ENCODE measurements at places on chromosomes 13 and 19.

GRCh38 chr13:40149611-40150274 lies 494.3 kb downstream of the COG6 start:
- DNase-seq, result no peak

DNA sequence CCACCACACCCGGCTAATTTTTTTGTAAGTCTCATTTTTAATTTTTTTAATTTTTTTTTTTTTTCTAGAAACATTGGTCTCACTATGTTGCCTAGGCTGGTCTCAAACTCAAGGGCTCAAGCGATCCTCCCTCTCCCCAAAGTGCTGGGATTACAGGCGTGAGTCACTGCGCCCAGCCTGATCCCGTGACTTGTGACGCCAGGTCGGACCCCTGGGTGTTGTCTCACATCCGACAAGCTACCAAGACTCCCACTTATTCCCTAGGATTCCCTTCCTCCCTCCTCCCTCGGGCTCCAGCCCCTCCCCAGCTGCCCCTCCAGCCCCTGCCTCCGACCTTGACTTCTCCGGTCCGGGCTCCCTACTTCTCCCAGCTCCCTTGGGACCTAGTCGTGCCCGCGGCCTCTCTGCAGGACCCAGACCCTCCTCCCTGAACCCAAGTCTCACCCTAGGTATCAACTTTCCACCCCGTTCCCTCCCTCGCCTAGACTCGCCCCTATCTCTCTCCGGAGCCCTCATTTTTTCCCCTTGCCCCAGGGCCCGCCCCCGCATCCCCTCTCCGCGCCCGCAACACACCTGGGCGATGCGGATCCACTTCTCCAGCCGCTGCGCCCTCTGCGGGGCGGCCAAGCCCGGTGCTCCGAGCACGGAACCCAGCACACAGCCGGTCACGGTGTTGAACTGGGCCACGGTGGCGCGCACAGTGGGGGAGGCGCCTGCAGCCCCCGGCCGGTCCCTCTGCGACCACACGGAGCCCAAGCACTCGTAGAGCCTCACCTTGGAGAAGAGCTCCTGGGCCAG lies 13.1 kb downstream of the RGL3 start:
- DNase-seq, result peak; percentile 47

DNA sequence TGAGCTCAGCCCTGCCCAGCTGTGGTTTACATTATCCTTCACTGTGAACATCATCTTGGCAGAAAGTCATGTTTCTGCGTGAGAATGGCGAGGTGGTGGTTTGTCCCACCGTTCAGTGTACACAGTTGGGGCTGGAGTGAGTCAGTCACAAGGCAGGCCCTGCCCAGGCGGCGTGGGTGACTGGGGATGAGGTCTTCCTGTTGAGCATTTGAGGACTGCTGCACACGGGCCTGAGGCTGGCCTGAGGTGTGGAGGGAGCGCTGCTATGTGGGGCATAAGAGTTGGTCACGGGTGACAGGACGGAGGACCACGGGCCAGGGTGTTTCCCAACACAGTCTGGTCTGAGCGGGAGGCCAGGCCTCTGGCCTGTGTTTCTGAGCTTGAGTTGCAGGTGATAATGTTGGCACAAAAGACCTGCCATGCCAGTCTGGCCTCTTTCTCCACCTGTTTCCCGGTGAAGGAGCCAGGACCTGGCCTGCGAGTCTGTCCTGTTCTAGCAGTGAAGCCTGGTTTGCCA lies 13.4 kb upstream of the C19orf33 start:
- DNase-seq, result no peak

DNA sequence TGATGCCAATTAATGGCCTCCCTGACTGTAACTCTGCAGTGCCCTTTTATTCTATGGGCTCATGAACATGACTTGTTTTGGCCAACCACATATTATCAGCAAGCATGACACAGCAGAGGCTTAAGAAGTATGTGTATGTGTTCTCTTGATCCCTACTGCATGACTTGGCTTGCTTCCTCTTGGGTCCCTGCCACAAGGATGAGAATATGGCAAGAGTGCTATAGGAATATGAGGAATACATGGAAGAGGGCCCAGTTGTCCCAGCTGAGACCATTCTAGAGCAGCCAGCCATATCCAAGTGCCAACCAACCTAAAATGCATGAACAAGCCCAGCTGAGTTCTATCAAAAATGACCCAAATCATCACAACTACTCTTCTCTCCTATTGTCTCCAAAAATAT lies 576.7 kb upstream of the PCDH9 start:
- no peak for DNase-seq

GRCh38 chr13:18951412-18951811 lies 230.2 kb downstream of the TUBA3C start:
- no peak for DNase-seq

DNA sequence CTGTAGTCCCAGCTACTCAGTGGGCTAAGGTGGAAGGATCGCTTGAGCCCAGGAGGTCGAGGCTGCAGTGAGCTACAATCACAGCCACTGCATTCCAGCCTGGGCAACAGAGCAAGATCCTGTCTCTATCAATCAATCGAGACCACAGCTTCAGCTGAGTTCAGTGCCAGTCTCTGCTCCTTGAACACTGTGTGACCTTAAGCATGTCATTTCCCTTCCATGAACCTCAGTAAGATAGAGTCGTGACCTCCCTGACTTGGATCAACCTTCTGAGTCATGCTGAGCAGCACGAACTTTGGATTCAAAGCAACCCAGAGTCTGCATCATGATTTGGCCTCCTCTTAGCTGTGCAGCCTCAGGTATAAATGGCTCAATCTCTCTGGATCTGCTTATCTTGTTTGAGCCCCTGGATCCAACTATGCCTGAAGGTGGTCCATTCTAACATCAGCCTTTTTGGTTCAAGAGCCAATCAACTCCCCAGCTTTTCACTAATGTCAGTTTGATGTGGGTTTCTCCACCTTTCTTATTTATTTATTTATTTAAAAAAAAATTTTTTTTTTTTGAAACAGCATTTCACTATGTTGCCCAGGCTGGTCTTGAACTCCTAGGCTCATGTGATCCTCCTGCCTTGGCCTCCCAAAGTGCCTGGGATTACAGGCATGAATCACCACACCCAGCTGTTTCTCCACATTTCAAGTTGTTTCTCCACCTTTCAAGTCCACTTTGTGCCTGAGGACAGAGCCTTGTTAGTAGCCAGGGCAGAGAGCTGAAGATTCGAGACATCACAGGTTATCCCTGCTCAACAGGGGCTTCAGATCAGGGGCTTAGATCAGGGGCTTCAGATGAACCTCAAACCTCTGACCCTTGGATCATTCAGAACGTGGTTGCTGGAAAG lies 26.4 kb downstream of the PTPRS start:
- DNase-seq, result no peak

GRCh38 chr19:11375143-11375948 lies 880 bp downstream of the SWSAP1 start:
- peak; percentile 38 for DNase-seq

GRCh38 chr19:9848762-9849161 lies 13.6 kb downstream of the PIN1 start:
- no peak for DNase-seq

- DNase-seq, result no peak
Observed at GRCh38 chr19:50287331-50287730, 41.8 kb downstream of the KCNC3 start.

- DNase-seq, result no peak
Observed at GRCh38 chr13:30774214-30774730, 38.9 kb downstream of the ALOX5AP start.

DNA sequence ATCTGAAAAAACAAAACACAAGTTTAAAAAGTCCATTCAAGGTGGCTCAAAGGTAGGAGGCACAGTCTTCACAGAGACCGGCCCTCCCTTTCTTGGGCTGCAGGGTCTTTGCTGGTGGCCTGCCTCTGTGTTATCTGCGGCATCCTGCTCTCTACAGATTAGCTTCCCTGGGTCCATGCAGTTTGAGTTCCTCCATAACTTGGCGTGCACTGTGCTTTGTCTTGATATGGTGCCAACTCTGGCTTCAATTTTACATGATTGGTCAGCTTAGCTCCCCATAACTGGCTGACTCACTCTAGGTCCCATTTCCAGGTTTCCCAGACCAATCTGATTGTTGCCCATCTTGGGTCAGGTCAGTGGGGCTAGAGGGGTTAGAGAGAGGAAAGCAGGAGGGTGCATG lies 41.8 kb downstream of the TPT1 start:
- DNase-seq, result no peak

Measured in activated T-cell treated with anti-CD3 and anti-CD28 coated beads for 4 hours (primary cell).